T-helper 9 cell (primary cell): ENCODE measurements at places on chromosomes 2 and 18.

DNA sequence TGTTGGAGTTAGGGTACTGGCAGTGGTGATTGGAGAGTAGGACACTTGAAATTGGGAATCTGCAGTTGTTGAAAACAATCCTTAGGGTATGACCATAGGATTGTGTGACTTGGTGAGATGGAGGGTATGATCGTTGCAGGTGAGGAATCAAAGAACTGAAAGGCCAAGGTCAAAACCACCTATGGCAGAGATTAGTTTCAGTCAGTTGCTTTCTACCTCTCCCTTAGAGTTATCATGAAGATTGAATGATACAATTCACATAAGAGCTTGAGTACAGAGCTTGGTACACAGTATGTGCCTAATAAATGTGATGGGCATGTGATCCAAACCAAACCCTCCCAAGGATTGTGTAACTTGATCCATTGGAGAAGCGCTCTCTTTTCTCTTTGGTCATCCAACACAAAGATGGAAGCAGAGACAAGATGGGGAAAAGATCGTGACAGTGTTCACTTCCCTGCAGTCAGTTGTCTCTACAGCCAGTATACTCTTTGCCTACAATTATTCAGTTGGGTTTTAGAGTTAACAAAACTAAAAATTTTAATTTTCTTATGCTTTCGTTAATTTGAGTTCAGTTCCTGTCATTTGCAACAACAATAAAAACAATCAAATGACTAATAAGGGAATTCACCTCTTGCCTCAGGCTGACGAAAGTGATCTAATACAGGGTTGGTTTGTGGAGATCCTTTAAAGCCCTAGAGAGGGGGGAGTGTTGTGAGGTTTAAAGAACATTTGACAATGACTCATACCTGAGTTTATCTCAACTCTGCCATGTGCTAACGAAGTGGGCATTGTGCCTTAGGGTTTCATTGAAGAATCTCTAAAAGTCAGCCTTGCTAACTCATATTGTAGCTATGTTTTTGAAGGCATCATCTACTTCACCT lies 14.8 kb upstream of the SMAD2 start:
- no peak for DNase-seq

- no peak for DNase-seq
Observed at GRCh38 chr2:219060821-219061791, at the start of gene IHH. IHH (minus strand) TSS chr2:219060921; CDS start chr2:219060467, 454 bp downstream.

DNA sequence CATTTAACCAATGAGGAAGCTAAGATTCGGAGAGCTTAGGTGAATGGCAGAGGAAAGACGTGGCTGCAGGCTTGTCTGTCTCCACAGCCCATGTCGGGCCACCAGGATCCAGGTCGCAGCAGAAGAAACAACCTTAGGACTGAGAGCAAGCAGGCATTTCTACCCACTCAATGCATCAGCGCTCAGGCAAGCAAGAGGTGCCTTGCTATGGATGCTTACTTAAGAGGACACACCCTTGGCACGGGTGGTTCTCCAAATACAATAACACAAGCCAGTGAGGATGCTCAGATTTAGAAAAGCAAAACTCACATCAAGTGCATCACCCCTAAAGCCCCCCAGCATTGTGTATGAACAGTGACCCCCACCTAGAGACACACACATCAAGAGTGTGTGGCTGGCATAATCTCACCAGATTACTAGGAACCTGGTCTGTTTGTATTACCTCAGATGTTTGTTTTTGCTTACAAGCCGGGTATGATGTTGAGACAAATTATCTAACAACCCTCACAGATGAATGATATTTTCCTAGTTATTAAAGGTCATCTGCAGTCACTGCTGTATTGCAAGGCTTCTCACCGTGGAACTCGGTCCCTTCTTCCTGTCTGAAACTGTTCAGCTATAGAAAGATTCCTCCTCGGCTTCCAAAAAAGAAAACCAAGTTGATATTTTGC lies 34.2 kb upstream of the NPAS2 start:
- no peak for DNase-seq

DNA sequence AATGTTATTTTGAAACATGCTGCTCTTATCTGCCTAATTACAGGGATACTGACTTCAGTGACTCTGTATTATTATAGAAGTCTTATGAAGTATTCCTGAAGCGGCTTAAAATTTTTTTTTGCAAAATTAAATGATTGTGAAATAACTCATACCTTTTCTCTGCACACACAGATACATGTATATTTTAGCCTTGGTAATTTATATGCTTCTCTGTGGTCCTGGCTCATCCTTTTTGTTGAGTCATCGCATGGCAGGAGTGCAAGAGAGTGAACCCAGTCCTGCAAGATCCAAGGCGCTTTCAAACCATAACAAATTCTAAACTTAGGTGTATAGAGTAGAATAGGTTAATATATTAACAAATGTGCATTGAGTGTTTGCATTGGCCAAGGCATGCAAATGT lies 8.6 kb downstream of the CCNT2 start:
- no peak for DNase-seq

DNA sequence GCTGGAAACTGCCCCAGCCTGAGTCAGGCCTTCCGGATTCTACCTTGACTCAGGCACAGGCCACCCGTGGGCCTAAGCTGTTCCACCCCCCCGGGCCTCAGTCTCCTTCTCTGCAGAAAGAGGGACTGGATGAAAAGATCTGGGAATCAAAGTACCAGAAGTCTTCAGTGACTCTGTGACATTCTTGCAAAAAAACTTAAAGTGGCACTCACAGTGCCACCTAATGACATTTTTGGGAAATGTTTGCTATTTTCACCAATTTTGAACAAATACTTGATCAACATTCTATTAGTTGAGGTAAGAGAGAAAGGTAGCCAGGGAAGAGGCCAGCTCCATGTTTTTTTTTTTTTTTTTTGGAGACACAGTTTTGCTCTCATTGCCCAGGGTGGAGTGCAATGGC lies 48.3 kb upstream of the ACAA2 start:
- no peak for DNase-seq

GRCh38 chr2:167492486-167492885 lies 604.2 kb downstream of the XIRP2 start:
- no peak for DNase-seq

DNA sequence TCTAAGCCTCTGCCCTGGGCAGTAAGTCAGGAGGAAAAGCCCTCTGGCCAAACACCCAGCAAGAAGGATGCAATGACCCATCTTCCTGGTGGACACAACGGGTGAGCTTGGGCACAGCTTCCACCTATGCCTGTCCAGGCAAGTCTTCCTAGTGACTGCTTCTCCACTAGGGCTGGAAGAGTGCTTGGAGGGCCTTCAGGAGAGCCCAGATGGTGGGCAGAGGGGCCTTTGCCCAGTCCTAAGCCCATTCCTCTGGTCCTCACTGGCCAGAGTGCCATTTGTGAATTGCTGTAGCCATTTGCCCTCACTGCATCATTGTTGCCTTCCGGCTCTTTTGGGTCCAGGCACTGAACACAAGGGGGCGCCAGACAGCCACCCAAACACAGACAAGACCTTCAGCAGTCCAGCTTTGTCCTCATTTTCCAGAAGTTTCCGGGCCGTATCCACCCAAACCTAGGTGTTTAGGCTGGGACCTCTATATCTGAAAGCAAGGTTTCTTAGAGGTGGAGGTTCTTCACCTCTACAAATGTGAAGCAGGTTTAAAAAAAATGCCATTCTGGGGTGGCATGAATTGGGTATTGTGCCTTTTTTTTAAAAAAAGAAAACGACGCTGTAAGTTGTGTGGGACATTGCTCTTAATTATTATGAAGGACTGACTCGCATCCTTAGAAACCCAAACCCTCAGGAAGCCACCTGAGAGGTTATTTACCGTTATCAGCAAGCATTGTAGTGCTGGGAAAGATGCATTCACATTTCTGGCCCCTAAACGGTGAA lies 29.5 kb downstream of the PAX8 start:
- peak; percentile 73 for DNase-seq

GRCh38 chr2:171316220-171316619 lies 117.6 kb downstream of the METTL8 start:
- no peak for DNase-seq

- no peak for DNase-seq
Observed at GRCh38 chr2:134975281-134976009, 56.8 kb downstream of the CCNT2 start.

DNA sequence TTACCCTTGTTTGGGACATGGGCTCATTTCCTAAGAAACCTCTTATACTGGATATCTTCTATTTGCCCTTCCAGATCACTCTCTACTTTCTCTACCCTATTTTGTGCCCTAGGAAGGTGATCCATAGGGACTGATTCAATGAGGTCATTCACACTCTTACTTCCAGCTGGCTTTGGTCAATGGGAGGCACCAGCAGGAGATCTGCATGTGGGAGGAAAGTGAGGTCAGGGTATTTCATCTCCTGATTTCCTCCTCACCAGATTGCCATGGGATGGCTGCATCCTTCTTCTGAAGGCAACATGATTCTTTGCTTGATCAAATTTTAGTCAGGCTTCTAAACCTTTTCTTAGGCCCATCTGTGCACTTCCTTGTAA lies 15.2 kb downstream of the M1AP start:
- DNase-seq, result no peak

DNA sequence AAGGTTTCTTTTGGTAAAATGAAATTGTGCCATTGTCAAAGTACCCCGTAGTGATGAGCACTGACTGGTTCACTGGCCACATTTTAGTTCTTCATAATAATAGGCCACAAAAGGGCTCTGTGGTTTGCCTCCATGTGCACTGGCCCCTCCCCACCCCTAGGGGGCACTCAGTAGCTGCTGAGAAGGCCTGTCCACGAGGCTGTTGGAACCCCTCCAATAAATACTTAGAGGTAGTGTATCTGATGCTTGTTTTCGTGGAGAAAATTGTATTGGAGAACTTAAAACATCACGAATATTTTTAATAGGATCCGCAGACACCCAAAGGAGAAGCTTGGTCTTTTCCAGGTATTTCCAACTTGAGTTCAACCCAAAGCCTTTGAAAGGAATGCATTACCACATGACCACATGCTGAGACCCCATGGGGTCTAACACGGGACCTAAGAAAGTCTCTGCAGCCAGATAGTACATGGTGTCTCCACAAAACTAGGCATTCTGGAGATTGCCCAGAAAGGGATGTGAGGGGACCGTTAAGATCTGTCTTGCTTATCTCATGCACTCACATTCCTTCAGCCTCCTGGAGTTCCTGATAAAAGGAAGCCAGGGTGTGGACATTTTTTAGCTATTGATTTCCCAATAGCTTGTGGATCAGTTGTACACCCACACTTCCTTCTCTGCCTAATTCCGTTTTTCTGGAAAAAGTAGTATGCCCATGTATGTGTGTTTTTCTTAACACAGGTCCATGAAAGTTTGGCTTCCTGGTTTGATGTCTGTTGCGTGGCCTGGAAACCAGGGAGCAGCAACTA lies 28.5 kb upstream of the NOSTRIN start:
- DNase-seq, result no peak

- DNase-seq, result no peak
Observed at GRCh38 chr2:113258471-113259147, 20.1 kb downstream of the PAX8 start.

- DNase-seq, result no peak
Observed at GRCh38 chr2:60306267-60306861, 247.1 kb downstream of the BCL11A start.

DNA sequence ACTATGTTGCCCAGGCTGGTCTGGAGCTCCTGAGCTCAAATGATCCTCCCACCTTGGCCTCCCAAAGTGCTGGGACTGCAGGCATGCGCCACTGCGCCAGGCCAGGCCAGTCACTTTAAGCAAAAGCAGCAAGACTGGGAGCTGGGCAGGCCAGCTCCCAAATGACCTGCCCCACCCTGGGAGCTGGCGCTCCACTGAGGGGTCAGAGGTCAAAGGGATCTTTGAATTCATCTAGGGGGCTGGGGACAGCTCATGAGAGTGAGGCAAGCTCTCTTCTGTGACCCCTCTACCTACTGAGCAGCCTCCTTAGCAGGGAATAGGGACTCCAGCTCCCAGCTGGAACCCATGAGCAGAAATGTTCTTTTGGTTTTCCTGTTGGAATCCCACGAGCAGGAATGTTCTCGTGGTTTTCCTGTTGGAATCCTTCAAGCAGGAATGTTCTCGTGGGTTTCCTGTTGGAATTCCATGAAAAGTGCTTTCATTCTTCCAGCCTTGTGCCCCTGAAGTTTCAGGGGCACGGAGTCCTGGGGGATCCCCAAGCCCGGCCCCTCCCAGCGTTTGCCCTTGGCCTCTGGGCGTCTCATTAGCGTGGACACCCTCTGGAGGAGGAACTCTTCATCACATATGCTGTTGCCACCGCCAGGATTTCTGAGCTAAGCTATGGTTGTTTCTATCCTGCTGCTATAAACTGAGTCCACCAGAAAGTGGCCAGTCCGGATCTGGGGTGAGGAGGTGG lies 162.0 kb upstream of the HAAO start:
- DNase-seq, result no peak

DNA sequence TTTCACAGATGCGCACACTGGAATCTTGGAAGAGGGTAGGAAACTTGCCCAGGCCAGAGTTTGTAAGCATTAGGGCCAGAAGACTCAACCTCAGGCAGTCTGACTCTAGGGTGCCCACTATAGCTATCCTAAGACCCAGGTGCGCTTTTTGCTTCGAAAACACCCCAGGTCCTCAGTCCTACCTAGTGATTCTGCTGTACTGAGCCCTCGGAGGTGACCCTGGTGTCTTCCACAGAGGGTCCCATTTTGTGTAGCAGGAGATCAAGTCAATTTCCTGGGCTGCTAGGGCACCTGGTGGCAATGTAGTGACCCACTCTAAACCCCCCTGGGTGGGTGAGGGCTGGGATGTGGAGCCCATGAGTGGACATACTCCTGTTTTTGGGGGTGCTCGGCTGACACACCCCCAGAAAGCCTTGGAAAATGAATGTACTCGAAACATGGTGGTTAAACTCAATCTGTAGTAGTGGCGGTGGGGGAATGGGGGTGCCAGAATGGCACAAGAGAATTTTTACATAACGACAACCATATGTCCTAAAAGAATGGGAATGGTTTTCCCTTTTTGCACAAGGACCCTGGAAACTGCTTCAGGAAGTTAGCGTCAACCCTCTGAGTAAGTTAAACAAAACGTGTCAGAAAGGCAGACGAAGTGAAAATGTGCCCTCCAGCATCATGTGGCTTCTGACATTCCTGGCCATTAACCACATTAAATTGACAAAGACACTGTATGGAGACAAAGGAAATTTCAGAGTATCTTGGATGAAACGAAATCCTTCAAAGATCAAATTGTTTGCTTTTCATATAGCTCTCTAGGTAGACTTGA lies 218.0 kb upstream of the COPS8 start:
- no peak for DNase-seq
